ENCODE measurements at places on chromosomes 12 and 14.

GRCh38 chr12:93292731-93293566, 84.8 kb upstream of the NUDT4 start:
- no peak for DNase-seq

- DNase-seq: no peak
Observed at GRCh38 chr12:92289629-92290349, 144.1 kb upstream of the BTG1 start.

DNA sequence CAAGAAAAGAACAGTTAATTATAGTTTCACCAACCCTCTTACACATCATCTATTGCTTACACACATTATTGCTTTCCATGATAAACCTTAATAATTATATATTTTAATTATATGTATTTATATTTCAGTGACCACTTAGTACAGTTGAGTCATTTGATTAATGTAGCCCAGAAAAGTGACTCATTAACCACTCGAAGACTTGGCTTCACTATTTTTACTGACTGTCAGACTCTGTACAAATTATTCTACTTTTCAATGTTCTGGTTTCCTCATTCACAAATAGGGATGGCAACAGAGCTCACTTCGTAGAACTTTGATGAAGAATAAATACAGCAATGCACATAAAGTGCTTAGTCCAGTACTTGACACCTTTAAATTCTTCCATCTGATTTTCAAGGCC, 98.3 kb downstream of the CFAP54 start:
- no peak for DNase-seq

GRCh38 chr12:53997204-53998109, 2.5 kb upstream of the HOXC9 start:
- no peak for DNase-seq

GRCh38 chr12:84117190-84117589, 795.4 kb downstream of the SLC6A15 start:
- no peak for DNase-seq

DNA sequence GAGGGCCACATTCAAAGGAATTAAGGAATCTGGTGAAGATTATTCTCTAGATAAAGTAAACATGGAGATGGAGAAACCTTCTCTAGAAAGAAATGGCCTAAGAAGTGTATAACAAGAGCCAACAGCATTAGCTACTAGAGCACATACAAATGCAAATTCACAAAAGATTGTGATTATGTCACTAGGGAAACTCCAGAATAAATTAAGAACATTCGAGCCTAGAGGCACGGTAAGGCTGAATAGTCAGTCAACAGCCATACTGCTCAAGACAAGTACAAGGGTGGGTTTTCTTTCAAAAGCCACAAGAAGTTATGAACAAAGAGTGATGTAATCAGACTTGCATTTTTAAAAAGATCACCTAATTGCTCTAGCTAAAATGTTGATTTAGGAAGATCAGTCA, 25.4 kb downstream of the PPP4R3A start:
- no peak for DNase-seq

DNA sequence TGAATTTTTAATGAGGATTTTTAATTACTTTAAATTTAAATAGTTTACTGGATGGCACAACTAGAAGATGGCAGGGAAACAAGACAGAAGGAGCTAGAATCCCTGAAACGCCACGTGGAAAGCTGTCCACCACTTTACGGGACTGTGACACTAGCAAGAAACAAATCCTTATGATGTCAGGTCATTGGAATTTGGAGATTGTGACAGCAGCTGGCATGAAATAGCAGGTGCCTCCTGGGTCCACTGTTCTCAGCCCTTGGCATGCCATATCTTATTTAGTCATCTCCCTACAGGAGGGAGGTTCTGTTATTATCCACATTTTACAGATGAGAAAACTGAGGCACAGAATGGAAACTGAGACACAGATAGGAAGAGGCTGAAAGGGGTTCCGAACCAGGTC, 113.8 kb downstream of the BCL11B start:
- no peak for DNase-seq

DNA sequence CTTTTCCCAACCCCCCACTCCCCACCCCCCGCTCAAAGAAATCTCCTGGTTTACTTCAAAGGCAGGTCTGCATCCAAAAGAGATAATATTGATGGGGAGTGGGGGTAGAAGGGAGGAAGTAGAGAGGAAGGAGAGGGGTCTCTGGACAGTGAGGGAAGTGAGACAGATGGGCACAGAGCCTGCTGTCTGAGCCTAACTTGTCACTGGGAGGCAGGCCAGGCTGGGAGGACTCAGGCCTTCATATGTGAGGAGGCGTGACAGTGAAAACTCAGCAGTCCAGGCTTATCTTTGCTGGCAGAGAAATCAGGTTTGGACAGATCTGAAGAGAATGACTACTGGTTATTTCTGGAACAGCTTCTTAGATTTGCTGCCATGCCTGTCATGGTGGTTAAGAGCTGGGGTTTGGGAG, 192.3 kb downstream of the NUAK1 start:
- no peak for DNase-seq

DNA sequence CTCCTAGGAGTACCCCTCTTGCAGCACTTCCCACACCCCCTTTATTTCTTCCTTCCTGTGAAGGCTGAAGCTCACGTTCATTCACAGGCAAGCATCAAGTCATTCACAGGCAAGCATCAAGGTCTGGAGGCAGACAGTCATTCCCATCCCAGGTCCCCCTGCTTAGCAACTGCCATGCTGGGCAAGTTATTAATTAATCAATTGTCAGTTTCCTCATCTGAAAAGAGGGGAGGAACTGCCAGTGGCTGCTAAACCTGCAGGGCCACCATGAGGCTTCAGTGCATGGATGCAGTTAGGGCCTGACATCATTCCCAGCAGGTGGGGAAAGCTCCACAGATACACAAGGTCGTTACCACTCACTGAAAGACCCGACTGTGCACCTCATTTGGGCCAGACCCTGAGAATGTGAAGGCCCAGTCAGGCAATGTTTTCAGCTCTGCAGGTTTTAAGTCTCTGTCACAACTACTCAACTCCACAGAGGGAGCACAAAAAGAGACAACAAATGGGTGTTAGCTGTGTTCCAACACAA, 85.0 kb upstream of the GPR68 start:
- DNase-seq: no peak

DNA sequence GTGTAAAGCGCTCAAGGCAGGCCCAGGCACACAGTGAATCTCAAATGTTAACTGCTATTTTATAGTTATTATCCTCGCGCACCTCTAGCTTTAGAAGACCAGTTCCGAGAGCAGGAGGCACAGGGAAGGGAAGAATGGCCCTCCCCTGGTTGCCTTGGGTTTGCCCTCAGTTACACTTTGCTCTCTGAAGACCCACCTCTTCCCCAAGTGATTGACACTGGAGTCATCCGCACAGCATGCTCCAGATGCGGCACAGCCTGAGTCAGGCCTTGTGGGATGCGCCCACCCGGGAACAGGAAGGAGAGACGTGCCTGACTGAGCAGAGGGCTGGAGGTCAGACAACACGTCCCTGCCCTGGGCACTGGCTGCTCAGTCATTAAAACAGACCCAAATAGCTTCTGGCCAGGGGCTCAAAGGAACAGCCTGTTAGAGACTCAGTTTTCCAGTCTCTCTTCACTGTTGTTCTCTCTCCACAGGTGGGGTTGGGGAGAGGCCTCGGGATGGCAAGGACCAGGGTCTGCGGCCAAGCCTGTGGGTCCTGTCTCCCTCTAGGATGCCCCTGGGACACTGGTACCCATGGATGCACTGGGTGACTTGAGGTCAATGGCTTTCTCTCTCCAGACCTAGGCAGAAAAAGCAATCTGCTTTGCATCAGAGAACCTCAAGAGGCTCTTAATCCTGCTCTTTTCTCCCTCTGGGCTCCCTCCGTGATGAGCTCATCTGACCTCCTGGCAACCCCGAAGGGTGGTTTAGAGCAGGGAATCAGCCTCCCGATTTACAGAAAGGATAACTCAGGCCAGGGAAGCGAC, 13.6 kb upstream of the MLXIP start:
- no peak for DNase-seq

GRCh38 chr14:74502236-74503019, 8.9 kb downstream of the ISCA2 start:
- DNase-seq: no peak
